ENCODE measurements at places on chromosomes 1 and 21.

DNA sequence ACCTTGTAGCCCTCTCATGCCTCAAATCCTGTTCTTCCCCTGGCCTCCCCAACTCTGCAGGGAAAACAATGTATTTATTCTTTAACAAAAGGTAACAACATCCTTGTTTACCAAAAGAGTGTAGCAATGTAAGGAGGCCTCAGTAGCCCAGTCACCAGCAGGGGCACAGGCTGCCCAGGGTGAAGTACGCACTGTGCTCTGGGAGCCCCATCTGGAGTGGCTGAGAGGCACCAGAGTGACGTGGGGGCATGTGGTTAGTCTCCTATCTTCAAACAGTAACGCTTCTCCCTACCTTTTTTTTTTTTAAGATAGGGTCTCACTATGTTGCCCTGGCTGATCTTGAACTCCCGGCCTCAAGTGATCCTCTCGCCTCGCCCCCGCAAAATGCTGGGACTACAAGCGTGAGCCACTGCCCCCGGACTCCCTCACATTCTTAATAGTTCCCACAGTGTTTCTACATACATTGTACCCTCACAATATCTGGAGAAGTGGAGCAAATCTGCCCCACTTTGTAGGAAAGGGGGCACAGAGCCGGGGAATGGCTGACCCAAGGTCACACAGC is 51.3 kb upstream of the ECE1 start:
- DNase-seq, result no peak

GRCh38 chr1:92958203-92958970 is 2.9 kb downstream of the DIPK1A start:
- no peak for DNase-seq

DNA sequence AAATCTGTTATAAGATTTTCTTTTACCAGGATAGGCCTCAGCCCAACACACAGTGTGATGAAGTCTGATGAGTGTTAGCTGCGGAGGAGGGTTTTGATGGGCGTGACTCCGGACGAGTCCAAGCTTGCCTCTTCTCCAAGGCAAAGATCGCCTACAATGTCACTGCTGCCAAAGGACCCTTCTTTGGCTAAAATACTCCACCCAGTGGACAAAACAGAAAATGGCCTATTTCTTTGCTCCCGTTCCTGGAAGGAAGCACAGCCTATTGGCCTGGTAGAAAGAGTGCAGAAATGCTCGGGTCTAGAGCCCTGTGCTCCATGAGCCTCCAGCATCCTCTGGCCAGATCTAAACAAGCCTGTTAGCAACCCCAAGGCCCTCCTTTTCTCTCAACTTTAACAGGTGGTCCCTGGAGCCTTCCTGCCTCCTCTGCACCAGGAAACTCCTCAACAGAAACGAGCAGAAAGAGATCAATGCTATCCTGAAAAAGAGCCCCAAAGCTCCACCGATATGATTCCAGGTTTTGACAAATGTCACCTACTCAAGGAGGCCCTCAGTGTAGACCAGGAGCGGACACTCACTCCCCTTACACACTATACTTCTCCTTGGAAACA is 3.4 kb upstream of the CASQ2 start:
- no peak for DNase-seq

DNA sequence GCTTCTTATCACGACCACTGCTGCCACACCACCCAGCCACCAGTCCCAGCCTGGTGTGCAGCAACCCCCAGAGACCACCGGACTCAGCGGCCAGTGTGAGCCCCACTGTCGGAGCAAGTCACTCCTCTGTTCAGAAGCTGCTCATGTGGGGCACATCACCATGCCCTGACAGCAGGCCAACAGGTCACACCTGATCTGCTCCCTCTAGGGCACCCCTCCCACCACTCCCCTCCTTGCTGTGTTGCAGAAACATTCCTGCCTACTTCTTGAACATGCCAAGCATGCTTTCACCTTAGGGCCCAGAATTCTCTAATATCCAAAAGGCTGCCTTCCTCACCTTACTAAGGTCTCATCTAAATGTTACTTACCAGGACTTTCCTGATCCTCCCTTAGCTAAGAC is 146.5 kb downstream of the SLC45A1 start:
- DNase-seq, result no peak

DNA sequence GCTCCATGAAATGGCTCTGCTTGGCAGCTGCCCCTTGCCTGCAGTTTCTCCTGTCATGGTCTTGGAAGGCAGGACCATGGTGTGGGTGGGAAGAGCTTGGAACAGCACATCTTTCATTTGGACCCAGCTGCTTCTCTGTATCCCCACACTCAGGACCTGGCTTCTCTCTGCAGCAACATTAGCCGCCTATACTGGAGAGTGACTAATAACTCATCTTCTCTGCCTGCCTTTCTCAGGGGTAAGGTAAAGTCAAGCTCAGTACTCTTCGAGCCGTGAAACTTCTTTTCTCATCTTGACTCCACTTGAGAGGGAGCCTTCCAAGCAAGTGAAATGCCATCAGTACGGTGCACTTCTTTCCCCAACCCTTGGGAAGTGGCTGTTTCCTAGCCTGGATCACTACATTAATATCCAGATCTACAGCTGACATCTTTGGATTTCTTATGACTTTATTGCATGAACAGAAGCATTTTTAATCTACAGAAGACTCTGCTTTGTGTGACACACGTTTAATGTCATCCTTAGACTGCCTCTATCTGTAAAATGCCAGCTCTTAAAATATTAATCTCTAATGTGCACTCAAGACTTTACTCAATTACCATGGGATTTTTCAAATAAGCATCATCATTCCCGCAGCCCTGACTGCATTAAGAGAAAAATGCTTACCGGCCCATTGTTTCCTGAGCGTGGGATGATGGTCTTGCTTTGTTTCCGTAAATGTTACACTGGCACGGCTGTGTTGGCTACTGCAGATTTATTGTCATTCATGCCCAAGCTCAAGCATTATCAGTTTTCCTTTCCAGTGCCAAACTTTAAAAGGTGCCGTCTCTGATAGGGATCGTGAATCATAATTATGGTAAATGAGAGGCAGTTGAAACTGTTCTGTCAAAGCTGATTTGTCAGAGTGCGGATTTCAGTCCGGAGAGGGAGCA is 242.9 kb downstream of the HHAT start:
- no peak for DNase-seq

- DNase-seq, result no peak
Measured at GRCh38 chr1:16152481-16153087, 3.3 kb downstream of the EPHA2 start.

- no peak for DNase-seq
Measured at GRCh38 chr1:8274352-8274751, 43.6 kb upstream of the SLC45A1 start.

- no peak for DNase-seq
Measured at GRCh38 chr1:214826619-214827018, 223.6 kb downstream of the CENPF start.

DNA sequence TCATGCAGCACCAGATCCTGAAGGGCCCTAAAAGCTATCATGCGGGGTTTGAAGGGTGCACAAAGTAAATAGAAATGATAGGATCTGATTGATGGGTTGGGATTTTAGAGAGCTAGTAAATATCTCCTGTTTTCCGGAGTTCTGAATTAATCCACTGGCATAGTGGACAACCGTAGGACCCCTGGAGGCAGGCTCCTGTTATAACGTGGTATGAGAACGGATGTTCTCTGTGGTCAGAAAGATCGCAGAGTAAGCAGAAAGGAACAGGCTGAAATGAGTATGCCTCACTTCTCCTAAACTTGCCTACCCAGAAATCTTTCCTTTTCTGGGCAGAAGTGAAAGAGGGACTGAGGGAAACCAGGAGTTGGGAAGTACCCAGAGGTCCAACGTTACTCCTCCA is 470.8 kb downstream of the AJAP1 start:
- no peak for DNase-seq

DNA sequence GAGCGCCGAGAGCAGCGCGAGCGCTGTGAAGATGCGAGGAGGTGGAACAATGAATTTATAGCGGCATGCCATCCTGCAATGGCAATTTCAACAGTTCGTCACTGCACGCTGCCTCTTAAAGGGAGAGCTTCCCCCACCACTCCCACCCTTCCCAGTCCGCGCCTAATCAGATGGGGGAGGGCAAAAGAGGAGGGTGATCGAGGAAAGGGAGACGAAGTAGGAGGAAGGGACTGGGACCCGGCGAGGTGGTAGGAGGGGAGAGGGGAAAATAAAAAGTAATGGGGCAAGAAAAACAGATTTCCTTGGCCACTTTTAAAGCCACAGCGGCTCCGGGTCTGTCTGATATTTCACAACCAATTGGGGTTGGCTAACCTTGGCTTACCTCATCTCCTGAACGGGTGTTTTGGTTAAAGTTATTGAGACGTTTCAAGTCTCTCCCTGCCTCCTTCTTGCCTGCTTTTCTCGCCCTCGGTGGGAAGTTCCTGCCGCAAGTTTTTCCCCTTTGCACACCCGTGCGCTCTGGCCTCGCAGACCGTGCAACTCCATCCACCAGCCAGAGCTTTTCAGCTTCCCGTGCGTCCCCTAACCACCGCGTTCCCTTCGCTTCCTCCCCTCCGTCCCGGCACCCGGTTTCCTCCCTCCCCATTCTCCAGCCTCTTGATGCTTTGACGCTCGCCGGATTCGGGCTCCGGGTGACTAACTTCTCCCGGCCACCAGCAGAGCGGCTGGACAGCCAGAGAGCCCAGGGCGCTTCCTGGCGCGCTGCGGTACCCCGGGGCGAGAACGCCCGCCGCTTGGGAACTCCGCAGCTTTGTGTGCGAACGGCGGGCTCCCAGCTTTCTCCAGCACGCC is at the start of gene ADAMTS5:
Gene ADAMTS5 (minus strand): TSS at position 27 of the 852 bp plus-strand sequence. CDS start 697 bp downstream, outside the sequence.
- no peak for DNase-seq

All from activated CD8-positive, alpha-beta memory T cell treated with anti-CD3 and anti-CD28 coated beads, Interleukin-2, amount 50 U/mL, for 48 hours (primary cell).